Lower leg skin (tissue), 4 donors: ENCODE measurements at places on chromosomes 4 and X. TPM values are rescaled to one million over a fixed set of nuclear protein-coding genes. Genes with fewer than 3 reads are reported as not detected.

IRS4 gene
- 1.4 TPM for total RNA-seq

LYAR gene
- 13.2 TPM for total RNA-seq

ALAS2 gene
- total RNA-seq = not detected

FGB gene
- total RNA-seq = not detected

FRMD7 gene
- 0.13 TPM for total RNA-seq

TMEM154 gene
- 100 TPM for total RNA-seq

C4orf54 gene
- not detected for total RNA-seq

ADAMTS3 gene
- total RNA-seq = 0.37 TPM

PDE5A gene
- total RNA-seq = 11.8 TPM

CTAG1B gene
- total RNA-seq = not detected

CD38 gene
- 1.1 TPM for total RNA-seq

TLR3 gene
- 6.2 TPM for total RNA-seq

CSAG3 gene
- not detected for total RNA-seq

ENPEP gene
- total RNA-seq = 2.4 TPM

ARAP2 gene
- 136 TPM for total RNA-seq

RS1 gene
- not detected for total RNA-seq

GPM6B gene
- 9.0 TPM for total RNA-seq

GRPR gene
- not detected for total RNA-seq

CT47B1 gene
- not detected for total RNA-seq
